Dermis microvascular lymphatic vessel endothelial cell (primary cell): ENCODE measurements at places on chromosomes 12 and 14.

GRCh38 chr12:128961957-128962356, 108.7 kb downstream of the GLT1D1 start:
- DNase-seq = no peak

- peak; percentile 33 for DNase-seq
Measured at GRCh38 chr12:92551853-92552397, 150.9 kb upstream of the PLEKHG7 start.

DNA sequence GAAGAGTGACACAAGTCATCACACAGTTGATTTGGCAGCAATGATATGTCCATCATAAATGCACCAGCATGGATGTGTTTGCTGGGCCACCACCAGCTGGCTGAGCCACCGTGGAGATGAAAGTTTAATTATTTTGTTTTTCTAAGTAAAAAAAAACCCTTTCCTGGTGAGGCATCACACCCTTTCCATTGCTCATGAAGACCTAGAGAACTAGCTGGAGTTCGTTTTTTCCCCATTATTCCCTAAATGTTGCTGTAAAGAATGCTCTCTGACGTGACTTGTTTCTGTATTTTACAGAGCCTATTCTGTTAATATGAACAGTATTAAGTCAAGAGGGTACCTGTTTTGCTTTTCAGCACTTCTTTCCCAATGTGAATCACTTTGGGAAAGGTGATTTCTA, 257.9 kb downstream of the MSRB3 start:
- peak; percentile 15 for DNase-seq

- peak; percentile 30 for DNase-seq
Measured at GRCh38 chr12:80053051-80053790, 46.1 kb upstream of the OTOGL start.

GRCh38 chr12:87217491-87217890, 811.7 kb downstream of the C12orf50 start:
- DNase-seq = no peak

- DNase-seq = no peak
Measured at GRCh38 chr14:78143489-78144145, 26.6 kb upstream of the NRXN3 start.

GRCh38 chr12:22653075-22653474, 28.1 kb downstream of the ETNK1 start:
- peak; percentile 30 for DNase-seq

DNA sequence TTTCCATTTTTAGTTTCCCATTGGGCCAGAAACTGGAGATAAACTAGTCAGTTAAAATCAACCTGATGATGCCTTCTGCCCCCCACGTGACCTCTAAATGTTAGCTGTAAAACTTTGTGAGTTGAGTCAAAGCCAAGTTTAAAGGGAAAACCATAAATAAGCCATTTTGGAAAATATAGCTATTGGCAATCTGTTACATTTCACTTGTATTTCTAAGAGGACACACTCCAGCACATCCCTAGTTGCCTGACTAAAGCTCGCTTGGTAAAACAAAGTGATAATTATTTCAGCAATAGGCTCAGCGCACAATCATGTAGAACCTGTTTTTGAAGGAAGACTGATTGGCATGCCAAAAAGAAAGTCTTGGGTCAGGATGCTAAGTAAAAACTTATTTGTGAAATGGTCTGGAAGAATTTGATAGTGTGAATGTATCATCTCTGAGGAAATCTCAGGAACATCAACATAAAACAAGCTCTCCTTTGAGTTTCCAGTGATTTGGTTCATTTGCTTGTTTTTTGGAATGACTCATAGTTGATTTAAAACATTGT, 49.2 kb upstream of the AEBP2 start:
- no peak for DNase-seq

GRCh38 chr12:1047898-1048660, 57.1 kb downstream of the ERC1 start:
- DNase-seq = peak; percentile 38

DNA sequence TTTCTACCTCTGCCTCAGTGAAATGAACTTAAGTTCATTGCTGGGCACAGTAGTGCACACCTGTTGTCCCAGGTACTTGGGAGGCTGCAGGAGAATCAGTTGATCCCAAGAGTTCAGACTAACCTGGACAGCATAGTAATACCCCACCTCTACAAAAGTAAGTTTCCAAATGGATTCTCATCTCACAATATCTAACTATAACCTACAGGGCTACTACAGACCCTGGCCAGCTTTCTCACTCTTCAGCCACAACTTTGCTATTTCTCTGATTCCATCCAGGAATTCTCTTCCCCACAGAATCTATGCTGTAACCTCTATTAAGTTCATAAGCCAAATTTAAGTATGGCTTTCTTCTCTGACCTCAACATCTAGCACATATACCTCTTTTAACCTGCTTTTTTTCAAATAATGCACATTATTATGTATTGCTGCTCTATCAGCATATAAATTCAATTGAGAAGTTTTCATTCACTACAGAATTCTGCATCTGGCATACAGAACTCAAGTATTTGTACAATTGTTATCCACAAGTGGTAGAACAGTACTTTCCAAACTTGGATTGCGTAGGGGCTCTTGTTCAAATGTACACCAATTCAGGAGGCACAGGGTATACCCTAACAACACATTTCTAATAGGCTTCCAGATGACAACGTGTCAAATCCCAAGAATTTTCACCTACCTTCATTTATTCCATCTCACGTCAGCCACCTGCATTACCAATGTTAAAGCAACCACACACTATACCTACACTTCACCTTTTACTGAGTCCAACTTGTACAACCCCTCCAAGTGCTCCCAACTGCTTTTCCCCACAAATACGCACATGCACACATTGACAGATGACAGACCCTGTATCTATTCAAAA, 3.8 kb downstream of the RPS29 start:
- DNase-seq = no peak

DNA sequence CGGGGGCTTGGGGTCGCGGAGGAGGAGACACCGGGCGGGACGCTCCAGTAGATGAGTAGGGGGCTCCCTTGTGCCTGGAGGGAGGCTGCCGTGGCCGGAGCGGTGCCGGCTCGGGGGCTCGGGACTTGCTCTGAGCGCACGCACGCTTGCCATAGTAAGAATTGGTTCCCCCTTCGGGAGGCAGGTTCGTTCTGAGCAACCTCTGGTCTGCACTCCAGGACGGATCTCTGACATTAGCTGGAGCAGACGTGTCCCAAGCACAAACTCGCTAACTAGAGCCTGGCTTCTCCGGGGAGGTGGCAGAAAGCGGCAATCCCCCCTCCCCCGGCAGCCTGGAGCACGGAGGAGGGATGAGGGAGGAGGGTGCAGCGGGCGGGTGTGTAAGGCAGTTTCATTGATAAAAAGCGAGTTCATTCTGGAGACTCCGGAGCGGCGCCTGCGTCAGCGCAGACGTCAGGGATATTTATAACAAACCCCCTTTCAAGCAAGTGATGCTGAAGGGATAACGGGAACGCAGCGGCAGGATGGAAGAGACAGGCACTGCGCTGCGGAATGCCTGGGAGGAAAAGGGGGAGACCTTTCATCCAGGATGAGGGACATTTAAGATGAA, 630 bp downstream of the FOS start:
- peak; percentile 52 for DNase-seq

- DNase-seq = no peak
Measured at GRCh38 chr14:39621223-39621622, 189.0 kb upstream of the FBXO33 start.

- DNase-seq = no peak
Measured at GRCh38 chr12:128815779-128816642, 7.7 kb downstream of the SLC15A4 start.

DNA sequence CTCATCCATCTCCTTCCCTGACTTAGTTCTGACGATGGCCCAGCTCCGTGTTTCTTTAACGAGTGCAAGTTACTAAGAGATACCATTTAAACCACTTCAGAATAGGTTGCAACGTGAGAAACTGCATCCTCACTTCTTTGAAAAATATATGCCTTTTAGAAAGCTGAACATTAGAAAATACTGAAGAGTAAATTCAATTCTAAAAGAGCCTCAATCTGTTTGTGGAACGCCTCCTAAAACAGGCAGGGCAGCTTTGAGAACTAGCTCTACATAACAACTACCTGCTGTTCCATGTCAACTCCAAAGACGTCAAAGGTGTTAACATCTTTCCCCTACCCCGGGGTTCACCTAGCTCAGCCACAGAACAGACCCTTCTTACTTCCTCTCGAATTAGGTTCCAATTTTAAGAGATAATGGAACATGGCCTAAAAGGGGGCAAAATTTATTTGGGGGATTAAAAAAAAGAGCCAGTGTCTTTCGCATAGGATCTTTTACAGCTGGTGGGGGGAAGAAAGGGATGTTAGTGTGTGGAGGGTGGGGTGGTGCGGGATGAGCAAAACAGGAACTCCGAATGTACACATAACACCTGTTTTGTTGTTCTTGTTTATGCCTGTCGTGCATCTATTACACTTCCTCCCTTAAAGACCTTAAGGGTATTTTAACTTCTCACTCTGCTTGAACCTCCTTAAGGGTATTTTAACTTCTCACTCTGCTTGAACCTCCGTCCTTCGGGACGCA, 3.3 kb downstream of the BHLHE41 start:
- no peak for DNase-seq

DNA sequence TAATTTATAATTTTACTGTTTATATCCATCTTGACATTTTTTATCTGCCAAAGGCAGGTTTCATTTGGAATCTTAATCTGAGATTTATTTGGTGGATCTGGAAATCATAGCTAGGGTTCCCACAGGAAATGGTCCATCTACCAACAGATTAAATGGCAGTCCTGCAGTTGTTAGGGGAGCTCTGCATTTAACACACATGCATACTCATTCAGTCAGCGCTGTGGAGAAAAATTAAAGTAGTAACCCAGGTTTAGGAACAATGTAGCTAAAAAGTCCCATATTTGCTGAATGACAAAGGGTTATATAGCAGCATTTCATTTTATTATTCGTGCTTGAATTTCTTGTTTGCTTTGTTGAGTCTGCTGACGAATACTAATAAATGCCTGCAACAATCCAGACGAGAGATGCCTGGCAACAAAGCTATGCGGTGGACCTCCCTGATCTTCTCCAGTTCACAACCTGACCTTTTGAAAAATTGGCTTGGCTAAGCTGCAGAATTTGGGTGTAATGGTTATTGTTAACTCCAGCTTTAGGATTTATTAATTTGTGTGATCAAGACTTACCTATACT, 59.8 kb downstream of the MIPOL1 start:
- no peak for DNase-seq

- no peak for DNase-seq
Measured at GRCh38 chr12:7439579-7440505, 4.1 kb downstream of the CD163L1 start.

DNA sequence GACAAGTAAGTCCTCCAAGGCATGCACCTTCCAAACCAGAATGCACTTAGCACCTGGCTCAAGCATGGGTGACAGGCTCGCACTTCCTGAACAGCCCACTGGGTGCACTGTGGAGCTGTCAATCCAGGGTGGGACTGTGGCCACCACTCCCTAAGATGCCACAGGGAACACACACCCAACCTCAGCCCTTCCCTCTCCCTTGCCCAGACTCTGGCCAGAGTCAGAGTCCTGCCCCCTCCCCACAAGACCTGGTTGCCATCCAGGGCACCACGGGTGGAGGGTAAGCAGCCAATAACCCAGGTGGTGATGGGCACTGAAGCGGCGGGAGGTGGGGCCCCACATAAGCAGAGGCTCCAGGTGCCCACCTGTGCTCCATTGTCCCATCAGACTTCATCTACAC, 160.6 kb downstream of the MYRFL start:
- DNase-seq = no peak

GRCh38 chr12:109833307-109834189, at the start of gene TRPV4:
TRPV4 (minus strand) TSS chr12:109833398; CDS start chr12:109814796, 18,602 bp downstream.
- peak; percentile 71 for DNase-seq

DNA sequence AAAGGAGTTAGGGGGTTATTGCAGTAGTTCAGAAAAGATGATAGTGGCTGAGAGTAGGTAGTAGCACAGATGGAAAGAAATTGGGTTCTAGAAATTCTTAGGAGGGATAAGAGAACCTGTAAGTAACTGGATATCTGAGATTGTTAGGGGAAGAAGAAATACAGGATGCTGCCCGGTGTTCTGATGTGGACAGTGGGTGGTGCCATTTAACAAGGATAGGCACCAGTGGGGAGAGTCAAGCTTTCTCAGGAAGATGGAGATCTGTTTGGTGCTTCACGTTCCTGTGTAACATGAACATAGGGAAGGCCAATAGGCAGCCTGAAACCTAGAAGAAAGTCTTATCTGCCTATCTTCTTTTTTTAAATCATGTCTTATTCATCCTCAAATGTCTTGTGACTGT, 245.9 kb downstream of the NPAS3 start:
- DNase-seq = peak; percentile 29

- no peak for DNase-seq
Measured at GRCh38 chr14:45104561-45104960, 20.6 kb downstream of the PRPF39 start.

GRCh38 chr12:52271158-52271557, 3.3 kb upstream of the KRT86 start:
- DNase-seq = no peak

DNA sequence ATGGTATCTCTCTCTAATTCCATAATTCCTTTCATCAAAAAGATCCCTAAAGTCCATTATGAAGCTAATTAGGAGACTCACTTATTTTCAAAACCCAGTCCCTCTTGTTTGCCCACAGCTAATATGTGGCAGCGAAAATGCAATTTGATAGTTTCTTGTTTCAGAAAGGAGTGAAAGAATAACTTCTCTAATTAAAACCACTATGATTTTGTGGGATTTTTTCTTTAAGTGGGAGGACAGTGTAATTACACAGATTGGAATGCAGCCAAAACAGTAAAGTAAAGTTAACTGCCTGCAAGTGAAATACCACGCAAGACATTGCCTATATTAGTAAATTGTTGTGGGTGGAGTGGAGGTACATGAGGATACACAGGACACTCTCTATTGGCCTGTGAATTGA, 50.0 kb downstream of the PTPRO start:
- DNase-seq = no peak

GRCh38 chr14:80275208-80275850, 64.0 kb upstream of the DIO2 start:
- DNase-seq = no peak

DNA sequence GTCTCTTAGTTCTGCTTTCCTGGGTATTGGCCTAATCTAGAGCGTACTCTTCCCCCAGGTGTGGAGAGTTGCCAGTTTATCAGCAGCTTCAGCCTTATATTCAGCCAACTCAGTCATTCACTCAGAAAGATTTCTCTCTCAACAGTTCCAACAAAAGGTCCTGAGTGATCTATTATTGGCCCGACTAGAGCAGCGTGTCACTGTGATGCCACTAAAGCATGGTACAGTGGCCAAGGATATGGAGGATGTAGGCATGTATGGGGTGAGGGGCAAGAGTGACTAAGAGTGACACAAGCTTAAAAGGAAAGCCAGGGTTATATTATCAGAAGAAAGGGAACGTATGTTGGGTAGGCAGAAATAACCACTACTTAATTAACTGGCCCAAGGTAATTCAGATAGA, 4.8 kb downstream of the NOPCHAP1 start:
- DNase-seq = no peak
